Stimulated activated CD8-positive, alpha-beta memory T cell treated with anti-CD3 and anti-CD28 coated beads, Interleukin-15, amount 100 ng/mL, for 4 hours (primary cell): ENCODE measurements at places on chromosomes 3 and 15.

GRCh38 chr3:157232141-157232540 is 72.2 kb upstream of the CCNL1 start:
- no peak for DNase-seq

DNA sequence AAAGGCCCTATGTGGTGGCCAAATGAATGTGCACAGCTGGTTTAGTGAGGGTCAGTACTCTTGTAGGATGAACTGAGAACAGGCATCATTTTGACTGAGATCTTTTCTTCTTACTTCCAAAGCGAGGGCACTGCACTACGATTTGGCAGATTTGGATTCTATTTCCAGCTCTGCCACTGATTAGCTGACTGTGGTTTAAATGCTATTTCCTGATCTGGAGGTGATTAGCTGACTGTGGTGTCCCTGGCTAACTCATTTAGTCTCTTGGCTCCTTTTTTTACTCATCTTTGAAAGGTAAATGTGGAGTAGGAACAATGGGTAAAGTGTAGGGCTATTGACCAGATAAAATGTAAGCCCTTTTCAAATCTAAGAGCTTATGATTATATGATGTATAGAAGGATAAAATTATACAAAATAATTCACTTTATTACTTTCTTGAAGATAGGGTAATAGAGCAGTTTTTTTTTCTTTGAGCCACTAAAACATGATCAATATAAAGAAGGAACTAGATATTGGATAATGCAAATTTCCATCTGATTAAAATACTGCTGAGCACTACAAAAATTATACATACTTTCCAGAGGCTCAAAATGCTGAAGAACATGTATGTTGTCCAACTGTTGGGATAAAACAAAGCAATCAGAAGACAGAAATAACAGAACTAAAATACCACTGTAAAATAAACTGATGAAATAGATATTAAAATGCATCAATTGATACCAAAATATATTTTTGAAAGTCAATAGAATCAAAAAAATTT is 39.7 kb upstream of the PLOD2 start:
- no peak for DNase-seq

DNA sequence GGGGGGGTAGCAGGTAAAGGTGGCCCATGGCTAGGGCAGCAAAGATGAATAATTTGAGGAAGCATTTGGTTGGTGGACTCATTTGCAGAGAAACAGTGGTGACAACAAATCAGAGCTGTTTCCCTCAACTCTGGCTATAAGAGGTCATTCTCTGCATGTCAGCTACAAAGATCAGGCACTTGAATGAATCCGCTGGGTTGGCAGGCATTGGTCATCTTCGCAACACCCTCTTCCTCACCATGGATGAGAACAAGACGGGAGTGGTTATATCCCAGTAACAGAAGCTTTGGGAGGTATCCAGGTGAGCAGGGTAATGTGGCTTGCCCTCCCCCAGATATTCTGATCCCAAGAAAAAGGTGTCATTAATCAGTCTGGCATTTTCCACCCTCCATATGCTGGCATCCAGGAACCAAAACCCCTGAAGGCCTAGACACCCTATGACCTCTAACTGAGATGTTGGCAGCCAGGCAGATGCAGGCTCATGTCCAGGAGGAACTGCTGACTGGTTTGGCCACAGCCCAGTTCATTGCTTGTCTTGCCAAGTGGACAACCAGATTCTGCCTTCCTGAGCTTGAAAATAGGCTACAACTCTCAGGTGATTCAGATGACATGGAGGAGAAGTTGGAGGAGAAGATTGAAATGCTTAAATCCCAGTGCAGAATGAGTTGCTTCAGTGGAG is 108.9 kb upstream of the TRIM42 start:
- no peak for DNase-seq

GRCh38 chr15:62848632-62849050 is 193.9 kb upstream of the TPM1 start:
- DNase-seq: no peak

- DNase-seq: no peak
Observed at GRCh38 chr3:120418446-120418845, 32.3 kb downstream of the FSTL1 start.

DNA sequence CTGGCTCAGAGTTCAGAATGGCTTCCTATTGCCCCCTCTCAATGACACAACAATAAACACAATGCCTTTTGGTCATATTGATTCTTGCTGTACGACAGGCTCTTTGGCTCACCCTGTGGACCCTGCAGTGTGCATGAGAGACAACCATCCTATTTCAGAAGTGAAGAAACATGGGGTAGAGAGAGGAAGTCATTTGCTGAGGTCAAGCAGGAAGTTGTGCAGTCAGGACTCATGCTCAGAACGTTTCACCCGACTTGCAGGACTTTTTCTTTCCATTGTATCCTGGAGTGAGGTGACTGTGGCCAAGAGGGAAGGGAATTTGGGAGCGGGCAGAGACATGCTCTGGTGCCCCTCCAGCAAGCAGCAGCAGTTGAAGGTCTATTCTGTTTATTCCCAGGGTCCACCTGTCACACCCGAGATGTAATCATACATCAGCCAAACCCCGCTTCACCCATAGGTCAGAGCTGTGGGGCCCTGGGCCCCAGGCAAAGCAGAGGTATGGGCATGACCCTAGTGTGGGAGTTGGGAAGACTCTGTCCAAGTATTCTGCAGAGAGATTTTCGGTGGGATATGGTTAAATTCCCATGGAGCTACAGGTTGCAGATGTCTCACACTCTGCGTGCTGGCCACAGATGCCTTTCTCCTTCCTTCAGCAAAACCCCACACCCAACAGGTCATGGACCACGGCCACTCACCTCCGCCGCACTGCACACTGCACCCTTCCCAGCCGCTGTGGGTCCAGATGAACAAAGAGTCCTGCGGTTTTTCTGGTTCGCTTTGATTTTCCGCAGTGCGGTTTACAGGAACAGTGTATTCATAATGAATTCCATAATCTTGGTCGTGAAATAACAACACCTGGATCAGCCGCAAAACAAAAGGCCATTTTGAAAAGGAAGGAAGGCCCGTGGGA is 290.6 kb downstream of the ADAMTS17 start:
- no peak for DNase-seq

- DNase-seq: no peak
Observed at GRCh38 chr3:150359381-150359780, 48.7 kb upstream of the TSC22D2 start.

GRCh38 chr15:22967084-22967770 is 12.9 kb downstream of the CYFIP1 start:
- DNase-seq: no peak

GRCh38 chr3:55558316-55558715 is 71.2 kb upstream of the WNT5A start:
- DNase-seq: no peak

DNA sequence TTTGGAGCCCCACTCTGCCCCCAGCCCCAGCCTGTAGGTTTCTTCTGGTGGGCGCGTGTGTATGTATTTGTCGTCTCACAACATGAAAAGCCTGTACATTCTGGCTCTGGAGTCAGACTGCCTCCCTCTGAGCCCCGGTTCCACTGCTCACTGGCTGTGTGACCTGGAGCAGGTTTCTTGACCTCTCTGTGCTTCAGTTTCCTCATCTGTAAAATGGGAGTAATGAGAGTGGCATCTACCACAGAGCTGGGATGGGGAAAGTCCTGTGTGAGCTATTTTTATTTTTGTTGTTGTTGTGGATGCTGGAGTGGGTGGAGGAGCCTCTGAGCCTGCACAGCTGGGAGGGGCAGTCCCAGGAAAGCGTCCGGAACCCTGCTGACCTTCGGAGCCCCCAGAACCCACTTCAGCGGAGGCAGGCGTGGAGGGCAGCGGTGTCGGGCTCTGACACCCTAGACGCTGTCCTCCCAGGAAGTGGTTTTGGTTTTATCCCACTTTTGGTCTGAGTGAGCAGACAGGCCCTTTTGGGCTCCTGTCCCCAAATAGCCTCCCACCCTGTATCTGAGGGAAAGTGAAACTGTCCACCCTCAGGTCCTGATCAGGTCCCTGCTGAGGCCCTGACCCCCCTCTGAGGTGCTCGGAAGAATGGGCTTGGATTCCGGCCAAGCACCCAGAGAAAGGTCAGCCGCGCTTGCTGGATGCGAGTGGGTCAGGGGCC is 103.5 kb downstream of the CHSY1 start:
- no peak for DNase-seq

- DNase-seq: no peak
Observed at GRCh38 chr3:78235841-78236240, 1195.9 kb downstream of the ROBO2 start.

DNA sequence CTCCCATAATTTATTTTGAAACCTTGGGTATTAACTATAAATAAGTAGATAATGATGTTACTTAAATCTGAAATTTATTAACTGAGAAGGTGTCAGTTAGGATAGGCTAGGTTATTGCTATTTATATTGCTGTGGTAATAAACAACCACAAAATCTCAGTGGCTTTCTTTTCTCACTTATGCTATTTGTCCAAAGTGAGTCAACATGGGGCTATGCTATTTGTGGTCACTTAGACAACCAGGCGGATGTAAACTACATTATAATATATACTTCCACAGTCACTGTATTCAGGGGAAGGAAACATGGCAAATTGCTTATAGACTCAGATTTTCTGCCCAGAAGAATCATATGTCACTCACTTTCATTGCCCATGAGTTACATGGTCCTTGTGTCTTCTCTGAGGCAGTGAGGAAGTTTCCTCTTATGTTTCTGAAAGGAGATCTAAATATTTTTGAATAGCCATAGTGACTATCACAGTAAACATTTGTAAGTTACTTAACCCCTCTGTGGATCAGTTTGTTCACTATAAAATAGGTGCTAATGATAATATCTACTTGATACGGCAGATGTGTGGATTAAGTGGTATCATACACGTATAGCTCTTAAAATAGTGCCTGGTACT is 19.8 kb downstream of the HMG20A start:
- no peak for DNase-seq

GRCh38 chr3:7518456-7518855 is 657.5 kb downstream of the GRM7 start:
- no peak for DNase-seq

DNA sequence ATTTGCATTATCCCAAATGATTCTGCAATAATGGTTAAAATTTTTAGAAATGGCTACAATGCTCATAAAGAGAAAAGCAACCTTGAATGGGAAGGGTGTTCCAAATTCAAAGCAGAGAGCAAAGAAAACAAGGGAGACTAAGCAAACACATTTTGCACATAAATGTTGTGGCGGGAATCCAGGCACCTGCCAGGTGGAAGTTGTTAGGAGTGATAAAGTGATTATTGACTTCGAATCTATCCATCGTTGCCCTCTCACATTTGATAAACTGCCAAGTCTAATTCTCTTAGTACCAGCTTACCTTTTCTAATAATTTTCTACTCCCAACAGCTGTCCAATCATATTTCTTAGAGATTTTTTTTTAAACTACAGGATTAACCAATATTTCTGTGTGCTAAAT is 244.5 kb downstream of the CACNA2D3 start:
- no peak for DNase-seq

DNA sequence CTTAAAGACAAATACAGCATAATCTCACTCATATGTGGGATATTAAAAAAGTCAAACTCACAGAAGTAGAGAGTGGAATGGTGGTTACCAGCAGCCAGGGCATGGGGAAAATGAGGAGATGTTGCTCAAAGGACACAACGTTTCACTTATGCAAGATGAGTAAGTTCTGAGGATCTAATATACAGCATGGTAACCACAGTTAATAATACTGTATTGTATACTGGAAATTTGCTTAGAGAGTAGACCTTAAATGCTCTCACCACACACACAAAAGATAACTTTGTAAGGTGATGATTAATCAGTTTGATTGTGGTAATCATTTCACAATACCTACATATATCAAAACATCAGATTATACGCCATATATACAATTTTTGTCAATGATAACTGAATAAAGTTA is 60.0 kb downstream of the MYH15 start:
- DNase-seq: no peak

- DNase-seq: no peak
Observed at GRCh38 chr3:107236655-107237337, 140.4 kb upstream of the CCDC54 start.

- DNase-seq: peak; percentile 49
Observed at GRCh38 chr3:48429317-48429959, 448 bp downstream of the PLXNB1 start.

DNA sequence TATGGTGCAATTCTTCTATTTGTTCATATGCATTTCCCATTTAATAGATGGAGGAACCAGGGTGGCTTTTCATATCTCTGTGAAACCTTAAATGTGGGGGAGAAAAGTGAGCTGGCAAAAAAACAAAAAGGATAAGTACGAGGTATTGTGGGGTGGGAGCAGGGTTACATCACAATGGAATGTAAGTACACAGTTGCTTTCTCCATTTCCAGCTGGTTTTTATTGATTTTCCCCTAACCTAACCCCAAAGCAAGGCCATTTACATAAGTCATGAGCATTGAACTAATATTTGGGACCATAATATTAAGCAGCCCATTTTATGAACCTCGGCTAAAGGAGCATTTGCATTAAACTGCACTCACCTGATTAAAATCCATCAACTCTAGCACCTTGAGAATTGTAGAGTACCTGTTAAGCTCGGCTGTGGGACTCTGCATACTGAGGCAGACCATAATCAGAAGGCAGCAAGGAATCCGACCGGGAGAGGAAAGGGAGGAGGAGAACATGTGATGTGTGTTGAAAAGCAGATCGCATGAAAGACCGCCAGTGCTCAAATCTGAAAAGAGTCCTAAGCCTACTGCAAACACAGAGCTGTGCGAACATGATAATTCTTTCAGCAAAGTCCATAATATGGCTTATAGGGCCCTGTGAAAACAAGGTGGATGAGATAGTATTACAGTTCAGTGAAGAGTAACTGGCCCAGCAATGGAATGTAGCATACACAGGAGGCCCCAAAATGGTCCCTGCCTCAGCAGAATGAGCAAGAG is 513.4 kb downstream of the FHIT start:
- no peak for DNase-seq

- no peak for DNase-seq
Observed at GRCh38 chr3:81443457-81443782, 318.0 kb downstream of the GBE1 start.

DNA sequence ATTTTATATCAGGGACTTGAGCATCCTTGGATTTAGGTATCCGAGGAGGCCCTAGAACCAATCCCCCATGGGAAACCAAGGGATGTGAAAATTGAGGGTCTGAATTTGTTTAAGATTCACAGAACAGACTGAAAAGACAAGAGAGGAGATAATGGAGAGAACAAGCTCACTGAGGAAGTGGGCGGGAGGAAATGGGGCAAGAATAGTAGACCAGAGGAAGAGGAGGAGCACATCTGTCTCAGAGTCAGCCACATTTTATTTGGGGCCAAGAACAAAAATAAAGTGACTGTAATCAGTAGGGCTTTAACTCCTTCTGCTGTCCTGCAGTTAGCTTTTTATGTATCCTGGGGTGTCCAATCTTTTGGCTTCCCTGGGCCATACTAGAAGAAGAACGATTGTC is 63.8 kb downstream of the BLM start:
- no peak for DNase-seq

DNA sequence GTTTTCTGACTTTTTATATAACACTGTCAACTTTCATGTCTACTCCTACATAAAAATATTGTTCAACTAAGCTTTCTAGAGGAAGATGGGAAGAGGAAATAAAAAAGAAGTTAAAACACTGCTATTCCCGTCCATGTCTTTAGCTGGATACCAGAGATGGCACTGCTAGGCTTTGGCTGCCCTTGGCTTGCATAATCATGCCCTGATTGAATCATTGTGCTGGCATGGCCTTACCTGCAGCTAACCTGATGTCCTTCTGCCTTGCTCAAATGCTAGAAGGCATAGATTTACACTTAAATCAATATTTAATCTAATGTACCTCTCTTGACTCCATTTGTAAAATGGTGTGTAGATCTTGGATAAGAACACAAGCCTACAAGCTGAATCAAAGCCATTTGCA is 539.7 kb upstream of the IL12A start:
- DNase-seq: no peak

- DNase-seq: no peak
Observed at GRCh38 chr3:179933914-179934313, 102.8 kb downstream of the PEX5L start.
